Stimulated activated CD4-positive, alpha-beta T cell treated with anti-CD3 and anti-CD28 coated beads, Interleukin-4, amount 100 ng/mL, for 1 hour (primary cell): ENCODE measurements at places on chromosomes 1 and 21.

DNA sequence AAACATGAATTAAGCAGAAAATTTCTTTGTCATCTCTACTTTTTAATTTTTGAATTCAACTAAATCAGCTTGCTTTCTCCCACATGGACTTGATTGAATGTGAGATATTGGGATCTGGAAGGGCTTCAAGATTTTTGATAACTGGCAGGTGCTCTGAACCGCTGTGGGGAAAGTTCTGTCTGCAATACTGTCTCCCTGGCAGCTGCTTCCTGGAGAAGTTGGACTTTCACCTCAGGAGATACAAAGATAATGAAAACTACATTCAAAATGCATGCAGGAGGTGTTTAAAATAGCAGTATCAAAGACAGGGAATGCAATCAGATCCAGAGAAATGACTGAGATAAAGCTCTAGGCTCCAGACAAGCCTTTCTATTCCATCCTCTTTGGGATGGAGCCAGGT lies 338.3 kb downstream of the NEGR1 start:
- no peak for DNase-seq

GRCh38 chr1:31122101-31122735 lies 56.7 kb upstream of the PUM1 start:
- DNase-seq: no peak

DNA sequence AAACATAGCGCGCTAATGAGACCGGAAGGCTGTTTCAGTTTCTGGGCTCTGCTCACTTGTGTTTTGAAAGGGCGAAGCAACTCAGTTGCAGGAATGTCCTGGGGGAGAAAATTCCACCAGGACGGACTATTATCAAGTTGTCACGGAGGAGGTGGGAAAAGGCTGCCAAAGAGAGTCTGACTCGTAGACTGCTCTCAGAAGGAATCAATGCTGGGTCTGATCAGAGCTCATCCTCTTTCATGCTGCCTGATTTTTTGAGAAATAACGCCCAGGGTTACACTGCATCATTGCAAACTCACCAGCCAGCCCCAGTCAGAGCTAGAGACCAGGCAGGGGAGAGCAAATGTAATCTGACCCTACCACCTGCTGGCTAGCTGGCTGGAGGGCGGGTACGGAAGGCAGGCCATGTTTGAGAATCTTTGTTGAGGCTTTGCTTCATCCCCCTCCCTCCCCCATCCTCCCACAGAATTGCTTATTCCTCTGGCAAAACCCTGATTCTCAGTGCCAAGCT lies 36.4 kb upstream of the BCL9 start:
- no peak for DNase-seq

DNA sequence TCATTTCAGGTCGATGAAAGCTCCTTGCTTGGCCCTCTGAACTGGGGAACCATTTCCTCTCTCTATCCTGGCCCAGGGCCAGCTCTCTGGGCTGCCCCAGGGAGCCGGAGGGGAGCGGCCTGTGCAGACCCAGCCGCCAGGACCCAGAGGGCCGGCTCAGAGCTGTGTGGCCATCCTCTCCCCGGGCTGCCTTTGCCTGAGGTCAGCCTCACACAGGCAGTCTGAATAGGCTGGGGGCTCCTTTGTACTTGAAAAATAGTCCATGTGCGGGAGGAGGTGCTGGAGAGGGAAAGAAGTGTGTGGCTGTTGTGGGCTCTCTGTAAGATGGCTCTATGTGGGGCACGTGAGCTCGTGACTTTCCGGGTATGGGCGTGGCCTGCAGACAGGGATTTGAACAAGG lies 275.1 kb upstream of the VAMP3 start:
- no peak for DNase-seq

DNA sequence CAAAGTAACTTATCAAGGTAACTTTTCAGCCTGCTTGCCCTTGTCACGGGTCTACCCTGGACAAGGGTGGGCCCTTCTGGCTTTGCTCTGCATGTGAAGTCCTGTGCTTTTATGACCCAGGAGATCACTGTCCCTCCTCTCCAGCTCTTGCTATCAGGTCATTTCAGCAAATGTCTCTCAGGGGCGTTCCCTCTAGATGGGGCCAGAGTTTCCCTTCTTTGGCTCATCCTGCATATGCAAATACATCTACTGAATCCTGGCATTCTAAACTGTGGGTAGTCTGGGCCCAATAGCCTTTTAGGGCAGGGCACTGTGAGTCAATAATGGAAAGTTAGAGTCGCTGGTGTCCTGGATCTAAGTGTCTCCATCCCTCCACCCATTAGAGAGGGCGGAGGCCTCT lies 366.9 kb upstream of the USP24 start:
- DNase-seq: no peak

GRCh38 chr1:26999440-26999987 lies 6.0 kb downstream of the TRNP1 start:
- DNase-seq: no peak

- no peak for DNase-seq
Observed at GRCh38 chr1:94928293-94928939, 1.5 kb upstream of the CNN3 start.
